ENCODE measurements at places on chromosomes 4 and X.

DNA sequence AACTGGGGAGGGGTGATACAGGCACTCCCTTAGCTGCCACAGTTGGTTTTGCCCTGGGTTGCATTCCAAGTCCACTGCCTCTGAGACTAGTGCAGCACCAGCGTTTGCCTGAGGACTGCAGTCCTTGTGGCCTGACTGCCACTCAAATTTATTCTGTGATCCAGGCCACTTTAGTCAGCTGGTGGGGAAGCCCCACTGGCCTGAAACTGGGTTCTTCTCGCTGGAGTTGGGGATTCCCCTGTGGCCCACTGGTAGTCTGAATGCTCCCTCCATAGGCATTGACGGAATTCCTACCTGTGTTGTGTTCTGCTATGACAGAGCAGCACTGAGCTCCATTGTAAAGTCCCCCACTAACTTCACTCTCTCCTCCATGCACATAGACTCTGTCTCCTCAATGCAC is 63.8 kb downstream of the PTPN13 start:
- no peak for DNase-seq

DNA sequence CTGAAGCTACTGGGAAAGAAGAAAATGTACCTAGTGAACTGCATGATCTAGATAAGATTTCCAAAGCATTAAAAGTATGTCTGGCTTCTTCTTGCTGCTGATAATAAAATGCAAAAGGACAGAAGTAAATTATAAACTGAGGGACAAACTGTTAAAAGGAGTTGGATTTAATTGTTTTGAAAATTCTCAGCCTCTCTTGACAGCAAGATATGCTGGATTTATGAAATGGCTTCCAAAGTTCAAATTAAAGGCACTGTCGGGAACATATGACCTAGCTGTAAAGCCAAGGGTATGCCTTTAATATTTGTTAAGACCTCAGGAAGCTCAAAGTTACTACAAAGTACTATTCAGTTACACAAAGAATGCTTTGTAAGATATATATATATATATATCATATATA is 46.1 kb upstream of the CABS1 start:
- DNase-seq = no peak

DNA sequence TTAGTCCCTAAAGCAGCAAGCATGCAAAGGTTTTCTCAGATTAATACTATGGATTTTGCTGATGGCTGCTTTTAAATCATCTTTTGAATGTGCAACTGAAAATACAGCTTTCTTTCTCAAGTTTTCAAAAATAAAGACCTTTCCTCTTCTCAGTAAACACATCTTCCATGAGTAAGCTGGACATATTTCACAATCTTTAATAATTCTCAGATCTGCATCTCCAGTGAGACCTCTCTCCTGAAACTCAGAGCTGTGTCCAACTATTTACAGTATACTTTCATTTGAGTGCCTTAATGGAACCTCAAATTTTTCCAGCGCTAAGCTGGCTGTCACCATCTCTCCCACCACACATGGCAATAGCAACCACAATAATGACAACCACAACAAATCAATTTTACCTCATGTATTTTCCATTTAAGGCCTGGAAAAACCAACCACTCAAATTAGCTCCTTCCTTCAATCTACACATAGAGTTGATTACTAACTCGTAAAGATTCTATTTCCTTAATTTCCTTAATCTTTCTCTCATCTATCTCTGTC is 192.4 kb upstream of the RPL34 start:
- DNase-seq = no peak

DNA sequence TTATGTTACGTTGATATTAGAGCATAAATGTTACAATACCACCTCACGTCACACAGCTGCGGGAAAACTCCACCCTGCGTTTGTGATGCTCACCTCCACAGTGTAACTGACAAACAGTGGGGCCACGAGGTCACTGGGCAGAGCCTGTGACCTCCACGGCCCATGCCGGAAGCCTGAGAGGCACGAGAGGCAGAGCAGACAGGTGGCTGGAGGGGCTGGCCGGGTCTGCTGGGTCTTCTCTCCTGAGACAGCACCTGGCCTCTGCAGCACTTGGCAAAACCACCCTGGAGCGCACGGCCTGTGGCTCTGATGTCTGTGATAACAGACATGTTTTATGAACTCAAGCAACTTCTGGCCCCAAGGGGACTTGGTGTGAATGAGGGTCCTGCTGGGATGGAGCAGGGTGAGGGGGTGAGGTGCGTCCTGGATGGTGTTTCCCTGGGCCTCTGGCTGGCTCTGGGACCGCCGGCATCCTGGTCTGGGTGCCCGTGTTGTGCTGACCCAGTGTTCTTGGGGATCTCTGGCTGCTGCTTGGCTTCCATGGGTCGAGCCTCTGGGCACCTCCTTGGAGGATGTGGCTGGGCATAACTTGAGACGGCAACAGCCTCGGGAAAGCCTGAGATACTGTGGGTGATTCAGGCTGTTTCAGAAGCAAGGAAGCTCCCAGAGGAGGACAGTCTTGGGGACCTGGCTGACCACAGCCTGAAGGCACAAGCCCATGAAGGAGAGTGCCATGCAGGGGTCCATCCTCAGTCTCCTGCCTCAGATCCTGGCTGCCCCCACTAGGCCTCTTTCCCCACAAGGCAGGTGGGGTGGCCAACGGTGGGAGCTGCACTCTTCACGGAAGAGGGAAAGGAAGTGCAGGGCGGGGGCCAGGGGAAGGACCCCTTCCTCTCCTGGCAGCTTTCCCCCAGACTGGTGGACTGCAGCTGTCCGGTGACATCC is 19.7 kb downstream of the RNF212 start:
- DNase-seq = no peak

- DNase-seq = no peak
These were observed 59.0 kb downstream of the CHM start for GRCh38 chrX:85988353-85988752.

GRCh38 chr4:169184236-169184635 is 86.5 kb downstream of the SH3RF1 start:
- DNase-seq = no peak

DNA sequence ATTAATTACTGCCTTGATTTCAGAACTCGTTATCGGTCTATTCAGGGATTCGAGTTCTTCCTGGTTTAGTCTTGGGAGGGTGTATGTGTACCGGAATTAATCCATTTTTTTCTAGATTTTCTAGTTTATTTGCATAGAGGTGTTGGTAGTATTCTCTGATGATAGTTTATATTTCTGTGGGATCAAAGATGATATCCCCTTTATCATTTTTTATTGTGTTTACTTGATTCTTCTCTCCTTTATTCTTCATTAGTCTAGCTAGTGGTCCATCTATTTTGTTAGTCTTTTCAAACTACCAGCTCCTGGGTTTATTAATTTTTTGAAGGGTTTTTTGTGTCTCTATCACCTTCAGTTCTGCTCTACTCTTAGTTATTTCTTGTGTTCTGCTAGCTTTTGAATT is 32.1 kb downstream of the CDX4 start:
- DNase-seq = no peak

- no peak for DNase-seq
These were observed 93.0 kb downstream of the FAM53A start for GRCh38 chr4:1591107-1591506.

- DNase-seq = no peak
These were observed 91.2 kb downstream of the RTL5 start for GRCh38 chrX:72040506-72040905.

GRCh38 chr4:7638984-7639789 is 204.5 kb upstream of the PSAPL1 start:
- DNase-seq = no peak

DNA sequence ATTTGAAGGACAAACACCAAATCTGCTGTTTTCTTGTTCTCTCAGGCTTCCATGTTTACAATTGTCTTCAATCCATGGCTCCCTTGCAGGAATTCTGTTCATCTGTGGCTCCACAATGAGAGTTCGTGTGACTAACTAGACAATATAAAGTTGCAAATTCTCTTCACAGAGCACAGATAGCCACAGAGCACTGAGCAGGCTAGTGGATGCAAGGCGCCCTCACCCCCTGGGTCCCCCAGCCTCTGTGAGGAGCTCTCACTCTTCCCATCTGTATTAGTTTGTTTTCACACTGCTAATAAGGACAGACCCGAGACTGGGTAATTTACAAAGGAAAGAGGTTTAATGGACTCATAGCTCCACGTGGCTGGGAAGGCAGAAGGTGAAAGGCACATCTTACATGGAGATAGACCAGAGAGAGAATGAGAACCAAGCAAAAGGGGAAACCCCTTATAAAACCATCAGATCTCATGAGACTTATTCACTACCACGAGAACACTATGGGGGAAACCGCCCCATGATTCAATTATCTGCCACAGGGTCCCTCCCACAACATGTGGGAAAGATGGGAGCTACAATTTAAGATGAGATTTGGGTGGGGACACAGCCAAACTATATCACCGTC is 82.5 kb upstream of the STX18 start:
- no peak for DNase-seq

DNA sequence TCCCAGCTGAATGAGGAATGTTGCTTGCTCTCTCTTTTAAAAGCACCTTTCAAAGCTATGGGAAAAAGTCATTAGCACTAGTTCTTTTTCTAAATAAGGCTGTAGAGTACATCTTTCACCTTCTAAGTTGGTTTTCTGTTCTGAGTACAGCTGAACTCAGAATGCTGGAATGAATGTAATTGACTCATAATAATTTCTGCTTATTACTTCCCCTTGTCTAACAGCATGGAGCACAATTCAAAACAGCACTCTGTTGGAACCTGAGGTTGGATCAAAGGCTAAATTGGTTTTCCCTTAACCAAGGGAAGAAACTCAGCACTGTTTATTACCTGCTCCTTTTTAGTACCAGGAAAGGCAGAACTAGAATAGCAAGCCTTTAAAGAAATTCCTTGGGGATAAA is 33.5 kb upstream of the CYP2U1 start:
- no peak for DNase-seq

- no peak for DNase-seq
These were observed 46.4 kb upstream of the PJA1 start for GRCh38 chrX:69211701-69212100.

- no peak for DNase-seq
These were observed 282.0 kb downstream of the ARHGAP24 start for GRCh38 chr4:85756938-85757337.

GRCh38 chr4:116880625-116881024 is 204.8 kb downstream of the TRAM1L1 start:
- DNase-seq = no peak

DNA sequence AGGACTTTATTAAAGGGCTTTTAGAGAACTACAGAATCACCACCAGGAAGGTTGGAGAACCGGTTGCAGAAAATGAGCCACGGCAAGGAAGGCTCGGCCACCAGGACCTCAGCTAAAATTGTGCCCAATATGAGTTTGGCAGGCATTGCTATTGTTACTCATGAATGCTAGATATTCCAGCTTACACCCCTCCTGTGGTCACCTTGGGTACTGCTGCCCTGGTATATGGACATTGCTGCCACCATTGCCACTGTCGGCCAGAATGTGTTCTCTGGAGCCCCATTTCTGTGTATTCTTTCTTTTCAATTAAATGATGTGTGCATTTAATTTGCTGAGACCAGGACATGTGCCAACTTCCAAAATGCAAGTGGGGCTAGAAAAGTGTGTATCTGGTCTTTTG is 626.7 kb upstream of the BOD1L1 start:
- DNase-seq = no peak

- DNase-seq = no peak
These were observed 70.3 kb upstream of the IQCM start for GRCh38 chr4:149885896-149886295.

- DNase-seq = no peak
These were observed 130.8 kb upstream of the FRG1 start for GRCh38 chr4:189809839-189810238.

- DNase-seq = no peak
These were observed 384.3 kb upstream of the ACTRT1 start for GRCh38 chrX:128436397-128437103.

GRCh38 chr4:37795581-37796195 is 30.8 kb upstream of the PGM2 start:
- DNase-seq = no peak

DNA sequence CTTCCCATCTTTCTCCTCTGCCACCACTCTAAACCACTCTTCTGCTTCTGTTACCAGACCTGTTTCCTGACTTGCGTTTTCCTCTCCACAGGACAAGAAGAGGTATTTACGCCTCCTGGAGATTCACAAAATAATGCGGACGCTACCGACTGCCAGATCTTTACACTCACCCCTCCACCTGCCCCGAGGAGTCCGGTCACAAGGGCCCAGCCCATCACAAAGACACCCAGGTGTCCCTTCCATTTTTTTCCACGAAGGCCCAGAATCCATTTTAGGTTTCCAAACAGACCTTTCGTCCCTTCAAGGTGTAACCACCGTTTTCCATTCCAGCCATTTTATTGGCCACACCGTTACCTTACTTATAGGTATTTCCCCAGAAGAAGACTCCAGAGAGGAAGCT is 8.2 kb downstream of the ODAPH start:
- DNase-seq = no peak

DNA sequence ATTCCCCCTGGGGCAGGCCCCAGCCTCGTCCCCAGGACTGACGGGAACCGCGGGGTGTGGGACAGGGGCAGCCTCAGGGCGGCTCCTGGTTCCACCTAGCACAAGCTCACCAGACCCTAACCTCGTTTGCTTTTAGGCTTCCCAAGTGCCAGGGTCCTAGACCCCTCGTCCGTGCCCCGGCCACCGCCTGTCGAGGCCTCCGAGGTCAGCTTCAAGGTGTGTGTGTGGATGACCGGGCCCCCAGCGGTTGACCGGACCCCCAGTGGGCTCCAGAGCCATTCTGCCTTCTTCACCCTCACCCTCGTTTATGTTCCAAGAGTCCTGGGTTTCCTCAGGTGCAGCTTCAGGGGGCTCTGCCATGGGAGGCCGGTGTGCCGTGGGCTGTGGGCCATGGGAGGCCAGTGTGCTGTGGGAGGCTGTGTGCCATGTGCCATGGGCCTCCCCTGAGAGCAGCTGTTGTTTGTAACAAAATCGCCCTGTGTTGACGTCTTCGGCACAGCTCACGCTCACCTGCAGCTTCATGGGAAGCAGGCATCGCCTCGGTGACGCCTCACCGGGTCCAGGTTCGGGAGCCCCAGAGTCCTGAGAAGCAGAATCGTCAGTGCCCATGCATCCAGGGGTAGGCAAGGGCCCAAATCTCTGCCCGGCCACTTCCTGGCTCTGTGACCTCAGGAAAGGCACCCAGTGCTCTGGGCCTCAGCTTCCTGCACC is 43.0 kb upstream of the HMX1 start:
- no peak for DNase-seq

GRCh38 chrX:30690330-30690729 is 37.1 kb downstream of the GK start:
- no peak for DNase-seq

DNA sequence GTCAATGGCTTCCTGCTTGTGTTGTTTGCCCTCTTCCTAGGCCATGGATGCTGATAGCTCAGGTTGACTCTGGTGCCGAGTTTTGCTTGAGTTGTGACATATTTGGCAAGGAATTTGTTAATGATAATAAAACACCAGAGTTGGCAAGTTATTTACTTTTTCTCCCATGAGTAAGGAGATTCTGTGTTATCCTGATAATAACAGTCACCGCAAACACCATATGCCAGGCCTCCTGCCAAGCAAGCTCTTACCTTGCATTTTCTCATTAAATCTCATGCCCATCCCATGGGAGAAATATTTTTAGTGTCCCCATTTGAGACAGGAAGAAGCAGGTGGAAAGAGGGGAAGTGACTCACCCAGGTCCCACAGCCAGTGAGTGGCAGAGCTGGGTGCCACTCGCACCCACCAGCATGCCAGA is 67.4 kb upstream of the CLCN4 start:
- DNase-seq = no peak
